M059J (cell line): ENCODE measurements at places on chromosomes 3 and 15. TPM values are rescaled to one million over a fixed set of nuclear protein-coding genes. Genes with fewer than 3 reads are reported as not detected.

The GRAMD2A gene
- 0.34 and 0.44 TPM in 2 replicates for total RNA-seq

GRCh38 chr3:156665291-156665690, 9.1 kb upstream of the TIPARP start:
- peak; percentile 85 for DNase-seq

The OR5K2 gene
- total RNA-seq: not detected in 2 replicates

- DNase-seq: no peak
Measured at GRCh38 chr3:26237036-26237682, 385.4 kb upstream of the LRRC3B start.

The CASR gene
- not detected in 2 replicates for total RNA-seq

GRCh38 chr15:41936649-41937567, 35.4 kb downstream of the EHD4 start:
- no peak for DNase-seq

GRCh38 chr3:168061332-168061996, 34.3 kb downstream of the GOLIM4 start:
- peak; percentile 32 for DNase-seq

DNA sequence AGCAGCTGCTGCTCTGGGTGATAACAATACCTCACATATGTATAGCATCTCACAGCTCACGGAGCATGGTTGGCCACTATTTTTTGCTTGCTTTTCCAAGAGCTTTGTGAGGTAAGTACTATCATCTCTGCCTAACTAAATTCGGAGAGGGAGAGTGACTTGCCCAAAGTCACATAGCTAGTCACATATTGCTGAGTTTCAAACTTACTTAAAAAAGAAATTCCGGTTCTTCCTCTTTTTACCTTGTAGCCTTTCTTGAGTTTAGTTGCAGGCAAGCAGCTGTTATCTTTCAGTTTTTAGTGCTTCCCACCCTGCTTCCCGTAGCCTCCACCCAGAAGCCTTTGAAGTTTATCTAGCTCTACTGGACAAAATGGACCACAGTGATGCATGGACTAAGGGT, 309.2 kb downstream of the PDCD6IP start:
- DNase-seq: no peak

- DNase-seq: no peak
Measured at GRCh38 chr15:94414916-94415315, 183.6 kb downstream of the MCTP2 start.

GRCh38 chr15:83747050-83747717, 93.3 kb downstream of the ADAMTSL3 start:
- DNase-seq: peak; percentile 12

DNA sequence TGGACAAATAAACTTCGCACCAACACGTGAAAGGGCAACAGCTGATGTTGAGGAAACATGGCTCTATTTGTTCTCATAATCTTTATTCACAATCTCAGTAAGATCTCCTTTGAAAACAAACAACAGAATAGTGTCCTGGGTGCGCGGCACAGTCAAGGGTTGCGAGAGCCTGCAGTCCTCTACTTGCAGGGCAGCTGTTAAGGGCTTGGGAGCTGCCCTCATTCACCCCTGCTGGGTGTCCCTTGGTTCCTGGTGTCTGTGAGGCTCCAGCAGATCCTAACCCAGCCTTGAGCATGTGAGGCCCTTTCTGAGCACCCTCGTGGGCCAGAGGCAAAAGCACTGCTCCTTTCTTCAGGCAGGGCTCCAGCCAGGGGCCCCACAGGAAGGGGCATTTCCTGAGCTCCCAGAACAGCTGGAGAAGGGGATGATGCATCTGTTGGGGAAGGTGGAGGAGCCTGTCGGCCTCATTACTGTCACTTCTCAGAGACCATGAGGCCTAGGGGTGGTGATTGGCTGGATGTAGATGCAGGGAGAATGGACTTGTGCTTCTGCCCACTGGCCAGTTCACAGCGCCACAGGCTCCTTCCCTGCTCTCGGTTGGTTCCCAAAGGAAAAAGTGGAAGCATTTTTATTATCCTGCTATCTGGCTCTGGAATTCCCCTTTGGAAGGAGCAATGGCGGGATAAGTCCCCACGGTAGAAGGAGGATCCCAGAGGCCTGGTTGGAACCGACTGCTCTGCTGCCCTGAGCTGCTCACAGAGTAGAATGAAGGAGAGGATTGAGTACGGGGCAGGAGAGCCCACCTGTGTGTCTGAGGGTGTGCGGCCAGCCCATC, 51.9 kb upstream of the KLF13 start:
- DNase-seq: no peak

DNA sequence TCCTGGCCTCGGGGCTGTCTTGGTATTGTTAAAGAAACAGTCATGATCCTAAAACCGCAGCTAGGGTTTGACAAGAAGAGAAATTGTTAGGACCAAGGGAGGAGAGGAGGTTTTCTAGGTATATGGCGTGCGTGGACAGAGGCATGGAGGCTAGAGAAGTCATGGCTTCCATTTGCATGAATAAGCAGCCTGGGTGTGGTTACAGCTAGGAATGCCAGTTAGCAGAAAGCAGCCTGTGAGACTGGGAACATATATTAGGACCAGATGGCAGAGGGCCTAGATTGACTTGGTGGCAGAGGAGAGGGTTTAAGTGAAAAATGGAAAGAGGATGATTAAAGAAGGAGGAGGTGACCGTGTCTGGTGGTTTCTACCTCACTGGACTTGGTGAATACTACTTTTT, 573.6 kb upstream of the ARRDC4 start:
- DNase-seq: peak; percentile 4

The MB21D2 gene
- 28.3 and 35.0 TPM in 2 replicates for total RNA-seq

DNA sequence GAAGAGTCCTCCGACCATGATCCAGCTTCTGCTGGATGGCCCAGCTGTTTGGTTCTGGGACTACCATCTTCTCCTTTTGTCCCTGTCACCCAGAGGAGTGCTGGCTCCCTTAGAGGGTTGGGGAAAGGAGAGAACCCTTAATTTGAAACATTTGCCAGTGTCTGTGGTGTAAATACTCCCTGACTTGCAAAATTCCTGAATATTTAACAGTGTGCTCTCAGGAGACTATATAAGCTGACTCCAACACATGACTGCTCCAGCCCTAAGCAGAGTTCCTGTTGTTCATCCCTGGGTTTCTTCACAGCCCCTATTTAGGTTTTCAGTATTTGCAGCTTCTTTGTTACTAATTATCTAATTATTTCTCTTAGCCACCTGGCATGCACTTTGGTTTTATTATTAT, 133.1 kb downstream of the CPNE4 start:
- no peak for DNase-seq

DNA sequence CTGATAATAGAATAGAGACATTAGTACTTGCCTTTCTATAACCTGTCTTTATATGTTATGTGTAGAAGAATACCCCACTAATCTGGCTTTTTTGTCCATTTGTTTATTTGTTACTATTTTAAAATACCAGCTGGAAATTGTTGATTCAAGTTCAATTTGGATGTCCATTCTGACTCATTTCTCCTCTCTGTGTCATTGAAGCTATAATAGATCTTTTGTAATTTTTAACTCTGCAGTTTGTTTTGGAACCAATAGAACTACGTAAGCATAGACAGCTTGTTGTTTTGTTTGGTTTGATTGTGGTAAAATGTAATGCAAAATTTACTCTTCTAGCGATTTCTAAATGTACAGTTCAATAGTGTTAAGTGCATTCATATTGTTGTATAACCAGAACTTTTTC, 390.4 kb downstream of the ZIC1 start:
- DNase-seq: no peak

- DNase-seq: peak; percentile 51
Measured at GRCh38 chr3:187746442-187747281, 1.4 kb upstream of the BCL6 start.

GRCh38 chr3:126082362-126083137, 1.4 kb downstream of the SLC41A3 start:
- no peak for DNase-seq

The CD96 gene
- total RNA-seq: 0.05 and 0.22 TPM in 2 replicates

- DNase-seq: no peak
Measured at GRCh38 chr3:28345690-28346089, 2.8 kb upstream of the ZCWPW2 start.

DNA sequence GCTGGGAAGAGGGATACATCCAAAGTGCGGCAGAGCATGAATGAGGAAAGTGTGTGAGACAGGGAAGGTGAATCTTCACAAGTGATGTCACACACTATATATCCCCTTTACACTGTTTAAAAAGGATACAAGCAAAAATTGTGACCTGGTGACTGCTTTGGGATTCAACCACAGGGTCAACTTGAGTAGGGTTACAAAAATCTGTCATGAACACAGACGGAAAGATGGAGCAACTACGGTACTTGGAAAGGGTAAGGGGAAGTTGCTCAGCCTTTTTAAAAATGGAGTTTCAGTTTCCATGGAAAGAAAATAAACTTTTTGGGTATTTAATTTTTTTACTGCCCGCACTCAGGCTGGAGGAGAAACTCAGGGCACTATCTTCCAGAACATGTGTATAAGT, 60.3 kb downstream of the B3GNT5 start:
- DNase-seq: no peak

GRCh38 chr15:66819084-66819483, 117.0 kb downstream of the SMAD6 start:
- peak; percentile 57 for DNase-seq

The IQCB1 gene
- total RNA-seq: 25.0 and 28.5 TPM in 2 replicates

DNA sequence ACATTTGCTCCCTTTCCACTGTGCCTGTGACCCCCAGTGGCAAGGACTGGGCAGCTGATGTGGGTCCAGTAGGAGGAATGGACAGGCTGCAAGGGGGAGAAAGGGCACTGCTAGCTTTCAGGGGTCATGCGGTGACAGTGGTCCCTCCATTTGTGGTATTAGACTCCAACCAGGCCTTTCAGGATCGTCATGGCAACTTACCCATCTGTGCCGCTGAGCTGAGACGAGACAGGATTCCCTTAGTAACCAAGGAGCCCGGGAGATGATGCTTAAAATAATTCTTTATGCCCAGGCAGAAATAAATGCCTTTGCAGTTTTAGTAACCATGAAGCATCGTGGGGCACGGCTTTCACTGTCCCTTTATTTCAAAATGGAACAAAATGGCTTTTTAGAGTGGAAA, 15.9 kb upstream of the MRPL3 start:
- no peak for DNase-seq

GRCh38 chr15:88174571-88174970, 82.0 kb downstream of the NTRK3 start:
- DNase-seq: no peak

DNA sequence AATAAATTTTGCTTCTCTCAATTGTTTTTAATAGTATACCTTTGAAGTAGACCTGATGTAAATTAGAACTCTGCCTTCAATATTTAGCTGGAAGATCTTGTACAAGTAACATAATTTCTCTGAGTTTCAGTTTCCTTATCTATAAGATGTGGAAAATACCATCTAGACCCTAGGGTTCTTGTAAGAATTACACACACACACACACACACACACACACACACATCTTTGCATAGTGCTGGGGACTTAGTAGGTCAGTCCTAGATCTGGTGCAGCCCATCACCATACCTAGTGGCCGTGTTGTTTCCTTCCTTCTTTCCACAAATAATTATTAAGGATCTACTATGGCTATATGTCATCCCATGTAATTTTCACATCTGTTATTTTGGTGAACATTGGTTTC, 11.0 kb downstream of the TRAT1 start:
- DNase-seq: no peak

DNA sequence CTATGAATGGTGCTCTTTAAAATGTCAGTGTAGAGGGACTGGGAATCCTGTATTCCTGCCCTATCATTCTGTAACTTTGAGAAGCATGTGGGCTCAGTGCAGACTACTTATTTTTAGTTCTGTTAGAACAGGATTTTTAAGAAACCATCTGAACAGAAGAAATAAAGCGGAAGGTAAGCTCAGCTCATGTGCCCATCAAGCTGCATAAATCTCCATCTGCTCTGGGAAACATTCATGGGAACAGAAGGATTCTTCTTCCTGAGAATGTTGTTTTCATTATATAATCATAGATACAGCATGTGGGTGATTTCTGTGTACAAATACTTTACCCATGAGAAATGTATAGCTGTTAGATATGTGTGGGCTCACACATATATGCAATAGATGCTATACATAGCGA, 69.9 kb downstream of the SIDT1 start:
- DNase-seq: no peak

DNA sequence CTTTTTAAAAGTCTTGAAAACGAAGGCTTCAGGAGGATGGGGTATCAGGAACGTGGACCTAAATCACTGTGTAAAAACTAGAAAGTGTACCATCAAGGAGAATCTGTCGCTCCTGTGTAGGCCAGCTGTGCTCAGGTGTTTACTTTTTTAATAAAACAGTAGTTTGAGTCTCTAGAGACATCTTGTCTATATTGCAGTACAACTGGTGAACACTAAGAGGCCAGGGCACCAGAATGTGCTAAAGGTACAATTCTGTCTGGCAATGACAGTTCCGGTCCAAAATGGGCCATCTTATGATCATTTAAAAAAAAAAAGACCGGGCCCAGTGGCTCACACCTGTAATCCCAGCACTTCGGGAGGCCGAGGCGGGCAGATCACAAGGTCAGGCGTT, 61.8 kb upstream of the MCF2L2 start:
- no peak for DNase-seq

The CCR2 gene
- 0.12 TPM in 1 of 2 replicates, not detected in the other for total RNA-seq

DNA sequence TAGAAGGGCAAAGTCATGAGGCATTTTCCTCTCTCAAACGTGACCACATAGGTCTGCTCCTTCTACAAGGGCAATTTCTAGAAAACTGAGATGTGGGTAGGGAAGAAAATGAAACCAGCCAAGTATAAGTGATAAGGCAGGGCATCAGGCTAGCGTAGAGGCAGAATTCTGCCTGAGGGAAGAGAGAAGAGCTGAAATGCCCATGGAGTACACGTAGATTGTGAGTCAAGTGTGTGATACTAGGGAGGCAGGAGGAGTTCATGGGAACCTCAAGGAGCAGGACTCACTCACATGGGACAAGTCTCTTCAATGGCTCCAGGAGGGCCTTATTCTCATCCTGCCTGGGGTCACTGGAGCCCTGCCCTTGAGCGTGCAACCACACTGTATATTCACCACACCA, 34.9 kb upstream of the PPP4R2 start:
- peak; percentile 22 for DNase-seq

GRCh38 chr15:67776600-67776999, 48.7 kb upstream of the SKOR1 start:
- DNase-seq: peak; percentile 29

- DNase-seq: no peak
Measured at GRCh38 chr15:79041601-79042168, 48.9 kb downstream of the RASGRF1 start.

The KBTBD13 gene
- not detected in 2 replicates for total RNA-seq

DNA sequence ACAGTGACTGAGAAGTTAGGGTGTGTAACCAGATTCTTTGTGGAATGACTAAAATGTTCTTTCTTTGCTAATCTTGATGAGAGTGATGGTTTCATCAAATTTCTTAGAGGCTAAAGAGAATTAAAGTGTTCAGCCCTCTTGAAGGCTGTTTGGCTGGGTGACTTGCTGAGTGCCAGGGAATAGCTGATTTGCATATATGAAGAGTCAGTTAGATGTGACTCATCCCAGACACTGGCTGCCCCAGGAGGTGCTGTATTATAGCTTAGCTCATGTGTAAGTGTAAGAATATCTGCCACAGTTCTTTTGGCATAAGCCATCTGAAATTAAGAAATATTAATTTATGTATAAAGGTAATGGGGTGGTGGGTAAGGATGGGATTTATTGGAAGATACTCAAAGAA, 535.1 kb downstream of the NLGN1 start:
- DNase-seq: peak; percentile 86

- DNase-seq: peak; percentile 96
Measured at GRCh38 chr3:159787178-159787574, 201.5 kb upstream of the IL12A start.
